ENCODE measurements at places on chromosomes 5 and 9.

GRCh38 chr5:170611449-170612090 lies 107.8 kb downstream of the KCNIP1 start:
- DNase-seq, result no peak

- no peak for DNase-seq
Measured at GRCh38 chr9:77981332-77981731, 50.3 kb downstream of the GNAQ start.

DNA sequence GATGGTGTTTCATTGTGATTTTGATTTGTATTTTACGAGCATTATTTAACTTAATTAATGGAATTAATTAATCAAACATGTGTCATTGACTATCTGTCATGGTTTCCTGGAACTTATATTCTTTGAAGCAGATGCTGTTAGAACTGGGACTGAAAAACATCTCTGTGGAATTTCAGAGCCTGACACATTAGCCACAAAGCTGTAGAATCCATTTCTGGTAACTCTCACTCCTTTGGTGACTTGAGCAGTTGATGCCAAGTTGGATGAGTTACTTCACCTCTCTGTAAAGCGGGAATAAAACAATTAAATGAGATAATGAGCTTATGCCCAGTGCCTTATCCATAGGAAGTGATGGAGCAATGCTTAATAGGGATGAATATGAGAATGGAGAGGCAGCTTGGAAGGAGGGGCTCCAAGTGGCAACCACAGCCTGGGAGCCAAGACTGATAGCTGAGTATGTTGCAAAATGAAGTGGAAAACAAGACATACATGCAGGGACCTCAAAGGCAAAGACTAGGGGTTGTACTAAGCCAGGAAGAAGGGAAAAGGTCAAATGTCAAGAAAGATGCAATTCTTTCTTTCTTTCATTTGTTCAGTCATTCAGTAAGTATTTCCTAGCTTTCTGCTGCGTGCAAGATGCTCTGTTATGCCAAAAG lies 23.1 kb upstream of the ADRA1B start:
- no peak for DNase-seq

GRCh38 chr9:132384376-132384775 lies 22.3 kb downstream of the TTF1 start:
- DNase-seq, result no peak

DNA sequence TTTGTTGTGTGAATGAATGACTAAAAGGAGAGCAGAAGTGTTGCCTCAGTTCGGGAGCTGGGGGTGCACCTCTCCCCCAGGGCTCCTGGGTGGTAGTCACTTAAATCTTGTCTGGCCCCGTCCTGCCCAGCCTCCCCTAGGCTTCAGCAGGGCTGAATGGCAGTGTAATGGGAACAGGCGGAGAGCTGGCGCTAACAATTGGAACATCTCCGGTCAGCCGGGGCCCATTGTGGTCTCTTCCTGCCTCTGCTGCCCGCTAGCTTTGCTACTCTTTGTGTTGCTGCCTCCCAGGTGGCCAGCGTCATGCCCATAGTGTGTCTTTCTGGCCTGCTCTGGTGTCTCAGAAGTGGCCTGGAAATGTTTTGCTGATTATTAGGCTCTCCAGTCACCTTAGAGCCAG lies 62.3 kb downstream of the RGS3 start:
- DNase-seq, result no peak

DNA sequence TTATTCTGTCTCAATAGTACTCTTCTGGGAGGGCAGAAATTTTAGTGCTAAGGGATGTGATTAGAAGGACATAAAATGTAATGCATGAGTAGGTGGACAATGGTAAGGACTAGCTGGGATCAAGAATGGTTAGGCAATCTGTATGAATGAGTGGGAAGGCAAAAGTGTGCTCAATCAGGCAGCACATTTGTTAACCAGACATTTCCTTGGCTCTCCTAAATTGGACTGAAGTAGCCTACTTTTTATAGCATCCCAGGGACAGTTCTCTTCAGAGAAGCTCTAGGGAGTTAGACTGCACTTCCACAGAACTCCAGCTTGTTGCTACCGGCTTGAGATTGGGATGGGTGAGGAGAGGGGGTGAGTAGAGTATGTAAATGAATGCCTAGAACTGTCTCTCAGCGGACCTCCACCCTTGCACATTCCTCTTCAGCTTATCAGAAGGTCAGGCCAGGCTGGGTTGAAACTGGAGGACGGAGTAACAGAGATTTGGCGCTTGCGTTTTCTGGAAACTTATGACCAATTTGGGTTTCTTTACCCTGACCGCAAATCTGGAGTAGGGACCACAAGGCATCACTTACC lies 19.0 kb upstream of the ARL14EPL start:
- DNase-seq, result no peak

DNA sequence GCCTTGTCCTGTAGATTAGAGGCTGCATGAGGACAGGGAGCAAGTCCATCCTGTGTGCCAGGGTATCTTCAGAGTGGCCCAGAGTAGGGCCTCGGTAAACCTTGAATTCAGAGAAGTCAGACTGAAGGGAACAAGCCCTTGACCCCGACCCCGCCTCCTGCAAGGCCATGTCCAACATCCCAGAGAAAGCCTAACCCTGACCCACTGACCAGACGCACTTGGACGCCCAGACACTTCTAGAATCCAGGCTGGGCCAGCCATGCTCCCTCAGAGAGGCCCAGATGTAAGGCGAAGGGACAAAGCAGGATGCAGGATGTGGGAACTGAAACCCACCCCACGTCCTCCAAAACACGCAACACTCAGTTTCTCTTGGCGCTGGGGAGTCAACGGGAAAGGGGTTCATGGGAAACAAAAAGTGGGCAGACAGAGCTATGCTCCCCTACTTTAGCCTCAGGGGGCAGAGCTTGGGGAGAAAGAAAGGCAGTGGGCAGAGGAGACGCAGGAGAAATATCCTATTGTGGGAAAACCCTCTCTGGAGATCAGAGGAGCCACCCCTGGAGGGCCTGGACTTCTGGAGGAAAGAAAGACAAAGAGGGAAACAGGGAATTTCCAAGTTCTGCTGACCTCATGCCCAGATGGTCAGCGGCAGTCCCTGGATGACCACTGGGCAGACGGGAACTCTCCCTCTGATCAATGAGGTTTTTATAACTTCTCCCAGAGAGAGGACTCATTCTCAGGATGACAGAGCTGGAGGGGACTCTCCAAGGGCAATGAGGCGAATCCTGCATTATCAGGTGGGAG lies 13.0 kb downstream of the TNIP1 start:
- no peak for DNase-seq

DNA sequence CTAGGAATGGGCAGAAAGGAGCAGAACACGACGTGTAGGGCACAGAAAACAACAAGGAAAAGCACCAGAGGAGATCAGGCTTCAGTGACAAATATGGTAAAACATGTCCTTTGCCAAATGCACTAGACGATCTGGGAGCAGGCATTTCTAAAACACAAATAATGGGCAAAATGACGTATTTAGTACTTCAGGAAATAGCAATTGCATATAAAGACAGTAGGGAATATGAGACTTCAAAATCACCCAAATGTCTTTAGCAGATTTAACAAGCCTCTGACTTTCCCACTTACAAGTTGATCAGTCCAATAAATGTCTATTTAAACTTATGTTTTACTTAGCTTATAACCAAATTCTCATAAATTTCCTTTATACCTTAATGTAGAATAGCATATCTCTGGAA lies 969.6 kb upstream of the C9orf72 start:
- DNase-seq, result no peak

DNA sequence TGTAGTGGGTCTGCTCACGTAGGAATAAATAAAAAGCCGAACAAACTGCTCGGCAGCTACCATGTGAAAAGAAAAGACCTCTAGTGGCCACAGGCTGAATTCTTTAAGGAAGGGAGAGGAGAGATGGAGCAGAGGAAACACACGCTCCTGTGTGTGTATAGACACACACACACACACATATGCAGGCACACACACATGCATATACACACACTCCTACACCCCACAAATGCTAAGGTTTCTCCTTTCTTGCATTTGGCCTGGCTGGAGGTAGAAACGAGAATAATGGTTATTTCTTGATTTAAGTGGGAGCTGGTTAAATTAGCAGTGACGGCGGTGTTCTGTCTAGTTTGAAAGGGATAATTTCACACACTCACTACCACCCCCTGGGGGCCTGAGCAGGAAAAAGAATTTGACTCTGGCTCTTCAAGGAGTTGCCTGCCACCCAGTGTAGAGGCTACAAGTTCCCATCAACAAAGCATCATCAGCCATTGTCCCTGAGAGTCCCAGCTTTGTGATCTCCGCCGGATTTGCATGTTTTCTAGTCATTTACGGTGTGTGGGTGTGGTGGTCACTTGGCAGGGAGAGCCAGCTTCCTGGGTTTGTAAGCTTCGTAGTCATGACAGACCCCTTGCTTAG lies at the start of gene INSYN2B:
Gene INSYN2B (minus strand): TSS at position 78 of the 636 bp plus-strand sequence. CDS start 96,597 bp downstream, outside the sequence.
- DNase-seq, result peak; percentile 60

Measured in left ventricle myocardium superior (tissue), 1 donor.